ENCODE measurements at places on chromosomes 6 and 20.

DNA sequence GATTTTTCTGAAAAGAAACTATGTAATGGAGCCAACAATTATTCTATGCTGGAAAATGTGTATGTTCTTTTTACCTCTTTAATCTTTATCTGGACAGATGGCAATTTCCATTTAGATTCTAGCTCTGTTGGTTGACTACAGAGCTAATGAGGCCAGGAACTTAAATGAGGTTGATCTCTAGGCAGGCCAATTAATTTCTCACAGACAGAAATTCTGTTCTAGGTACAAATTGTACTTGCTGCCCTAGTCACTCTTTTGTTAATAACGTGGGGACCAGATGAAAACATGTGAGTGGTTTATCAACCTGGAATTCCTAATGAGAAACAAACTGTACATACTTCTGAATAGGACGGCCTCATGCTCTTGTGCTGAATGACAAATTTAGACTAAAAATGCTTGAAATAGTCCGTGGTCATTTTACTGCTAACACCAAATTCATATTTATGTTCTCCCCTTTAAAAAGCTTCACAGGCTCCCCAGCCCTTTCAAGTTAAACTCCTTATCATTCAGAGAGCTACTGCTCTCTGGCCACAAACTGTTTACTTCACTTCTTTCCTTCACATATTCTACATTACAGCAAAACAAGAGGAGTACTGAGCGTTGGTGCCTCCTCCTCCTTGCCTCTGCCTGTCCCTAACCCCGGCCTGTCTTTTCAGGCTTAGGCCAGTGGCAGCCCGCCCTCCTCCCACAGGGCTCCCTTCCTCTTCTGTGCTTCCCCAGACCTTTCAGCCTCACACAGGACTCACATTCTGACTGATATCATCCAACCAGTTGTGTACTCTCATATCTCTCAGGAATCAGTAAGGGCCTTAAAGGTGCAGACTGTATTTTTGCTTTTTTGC, 41.4 kb downstream of the DTNBP1 start:
- DNase-seq = peak; percentile 57

DNA sequence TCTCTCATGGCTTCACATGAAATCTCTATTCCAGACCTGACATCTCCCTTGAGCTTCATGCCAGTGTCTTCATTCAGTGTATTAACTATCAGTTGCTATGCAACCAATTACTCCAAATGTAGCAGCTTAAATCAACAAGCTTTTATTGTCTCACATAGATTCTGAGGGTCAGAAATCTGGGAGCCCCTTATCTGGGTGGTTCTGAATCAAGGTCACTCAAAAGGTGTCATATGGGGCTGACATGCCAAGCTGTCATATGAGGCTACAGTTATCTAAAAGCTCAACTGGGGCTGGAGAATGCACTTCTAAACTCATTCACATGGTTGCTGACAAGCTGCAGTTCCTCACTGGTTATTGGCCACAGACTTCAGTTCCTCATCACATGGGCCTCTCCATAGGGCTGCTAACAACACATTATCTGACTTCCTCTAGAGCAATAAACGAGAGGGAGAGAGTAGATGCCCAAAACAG, 7.3 kb upstream of the CGA start:
- no peak for DNase-seq

DNA sequence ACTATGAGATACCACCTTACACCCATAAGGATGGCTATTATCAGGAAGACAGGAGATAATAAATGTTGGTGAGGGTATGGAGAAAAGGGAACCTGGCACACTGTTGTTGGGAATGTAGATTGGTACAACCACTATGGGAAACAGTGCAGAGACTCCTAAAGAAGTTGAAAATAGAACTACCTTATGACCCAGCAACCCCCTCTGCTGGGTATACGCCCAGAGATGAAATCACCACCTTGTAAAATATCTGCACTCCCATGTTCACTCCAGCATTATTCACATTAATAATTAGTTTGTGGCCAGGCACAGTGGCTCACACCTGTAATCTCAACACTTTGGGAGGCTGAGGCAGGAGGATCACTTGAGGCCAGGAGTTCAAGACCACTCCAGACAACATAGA, 26.8 kb downstream of the ZBTB9 start:
- DNase-seq = no peak

DNA sequence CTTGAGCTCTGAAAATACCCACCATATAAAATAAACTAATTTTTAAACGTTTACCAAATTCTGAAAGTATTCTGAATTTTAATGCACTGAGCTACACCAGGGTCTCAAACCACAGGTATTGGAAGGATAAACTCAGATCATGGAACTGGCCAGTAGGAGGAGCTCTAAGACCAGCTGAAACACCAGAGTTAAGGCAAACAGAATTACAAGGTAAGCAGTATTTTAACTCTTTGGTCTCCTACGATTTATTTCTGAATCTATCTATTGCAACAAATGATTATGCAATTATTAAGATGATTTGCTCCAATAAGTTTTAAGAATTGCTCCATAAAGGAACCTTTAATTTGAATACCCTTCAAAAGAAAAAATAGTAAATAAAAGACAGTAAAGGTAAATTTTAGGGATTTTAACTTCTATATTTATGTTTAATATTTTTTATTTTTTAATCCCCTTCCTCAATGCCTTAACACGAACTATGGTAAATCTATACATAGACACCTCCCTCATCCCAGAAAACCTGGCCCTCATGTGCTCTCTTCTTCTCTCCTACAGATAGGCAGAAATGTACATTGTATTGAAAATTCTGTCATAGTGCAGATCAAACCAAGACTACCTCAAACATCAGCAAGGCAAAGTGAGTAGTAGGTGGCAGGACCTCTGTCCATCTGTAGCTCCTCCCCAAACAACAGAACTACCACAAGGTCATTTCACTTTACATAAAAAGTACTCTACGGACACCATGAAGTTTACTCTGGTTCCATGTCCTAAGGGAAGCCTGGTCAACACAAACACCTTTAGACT, 58.4 kb downstream of the SMLR1 start:
- peak; percentile 85 for DNase-seq

GRCh38 chr6:42436825-42437224, 14.9 kb downstream of the TRERF1 start:
- no peak for DNase-seq

- DNase-seq = peak; percentile 90
Observed at GRCh38 chr6:157323966-157324300, 614 bp upstream of the TMEM242 start.

- DNase-seq = no peak
Observed at GRCh38 chr6:166304106-166304505, 4.1 kb downstream of the PRR18 start.

- no peak for DNase-seq
Observed at GRCh38 chr6:92714346-92714745, 705.0 kb downstream of the EPHA7 start.

DNA sequence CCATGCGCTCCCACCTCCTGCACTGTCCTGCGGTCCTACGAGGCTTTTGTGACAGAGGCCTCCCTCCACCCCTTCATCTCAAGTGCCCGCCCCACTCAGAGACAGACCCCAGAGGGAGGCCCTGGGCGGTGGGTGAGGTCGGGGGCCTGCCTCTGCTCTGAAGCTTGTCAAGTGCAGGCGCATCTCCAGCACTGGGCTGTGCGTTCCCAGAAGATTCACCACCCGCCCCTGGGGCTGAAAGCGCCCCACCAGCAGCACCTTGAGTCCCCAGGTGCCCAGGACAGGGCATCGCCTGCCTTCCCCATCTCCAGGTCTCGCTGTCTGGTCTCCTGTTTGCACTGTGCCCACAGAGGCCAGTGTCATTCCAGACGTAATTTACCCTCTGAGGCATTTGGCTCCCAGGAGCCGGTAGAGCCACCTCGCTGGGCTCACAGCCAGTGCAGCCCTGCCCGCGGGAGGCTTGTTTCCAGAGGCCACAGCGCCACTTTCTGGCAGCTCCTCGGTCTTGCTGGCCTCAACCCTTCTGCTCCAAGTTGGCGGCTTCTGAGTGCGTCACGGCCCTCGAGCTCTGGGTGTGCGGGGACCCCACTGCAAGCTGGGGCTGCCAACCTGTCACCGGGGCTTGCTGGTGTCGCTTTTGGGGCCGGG, 191.1 kb downstream of the TAF4 start:
- DNase-seq = no peak

DNA sequence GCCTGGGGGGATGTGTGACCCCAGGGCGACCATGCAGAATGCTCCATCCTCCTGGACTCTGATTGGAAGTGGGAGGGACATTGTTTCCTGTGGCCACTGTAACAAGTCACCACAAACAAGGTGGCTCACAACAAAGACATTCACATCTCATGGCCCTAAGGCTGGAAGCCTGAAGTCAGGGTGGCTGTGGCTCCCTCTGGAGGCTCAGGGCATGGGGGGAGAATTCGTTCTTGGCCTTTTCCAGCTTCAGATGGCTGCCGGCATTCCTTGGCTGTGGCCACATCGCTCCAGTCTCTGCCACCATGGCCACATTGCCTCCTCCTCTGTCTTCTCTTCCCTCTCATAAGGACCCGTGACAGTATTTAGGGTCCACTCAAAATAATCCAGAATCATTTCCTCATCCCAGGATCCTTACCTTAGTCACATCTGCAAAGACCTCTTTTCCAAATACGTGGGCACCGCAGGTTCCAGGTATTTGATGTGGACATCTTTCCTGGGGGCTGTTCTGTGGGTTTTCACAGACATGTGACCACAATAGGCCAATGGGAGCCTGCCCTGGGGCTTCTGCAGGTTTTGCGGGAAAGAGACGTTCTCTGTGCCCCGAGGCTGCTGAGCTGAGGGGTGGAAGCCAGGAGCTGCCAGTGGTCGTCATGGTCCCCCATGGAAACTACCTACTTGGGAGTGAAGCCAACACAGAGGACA, 249.3 kb downstream of the PREX1 start:
- no peak for DNase-seq

DNA sequence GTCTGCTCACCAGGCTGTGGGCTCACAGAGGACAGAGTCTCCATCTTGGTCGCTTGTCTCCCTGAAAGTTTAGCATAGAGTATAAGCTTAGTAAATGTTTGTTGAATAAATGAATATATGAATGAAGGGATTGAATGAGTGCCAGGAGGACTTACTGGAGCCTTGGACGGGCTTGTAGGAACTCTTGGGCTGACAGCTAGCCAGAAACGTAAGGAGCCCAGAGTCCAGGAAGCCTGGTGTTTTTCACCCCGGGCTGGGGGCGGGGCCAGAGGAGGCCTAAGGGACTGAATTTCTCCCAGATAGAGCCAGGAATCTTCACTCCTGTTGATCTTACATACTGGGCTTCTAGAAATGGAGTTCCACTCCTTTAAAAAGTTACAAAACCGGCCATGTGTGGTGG, 68.5 kb upstream of the SRSF6 start:
- DNase-seq = no peak

- DNase-seq = no peak
Observed at GRCh38 chr6:149965194-149966020, 1.7 kb downstream of the ULBP1 start.

GRCh38 chr6:46042355-46042999, 26.8 kb upstream of the CLIC5 start:
- peak; percentile 65 for DNase-seq

GRCh38 chr6:14671261-14671681, 553.7 kb downstream of the CD83 start:
- DNase-seq = peak; percentile 94

DNA sequence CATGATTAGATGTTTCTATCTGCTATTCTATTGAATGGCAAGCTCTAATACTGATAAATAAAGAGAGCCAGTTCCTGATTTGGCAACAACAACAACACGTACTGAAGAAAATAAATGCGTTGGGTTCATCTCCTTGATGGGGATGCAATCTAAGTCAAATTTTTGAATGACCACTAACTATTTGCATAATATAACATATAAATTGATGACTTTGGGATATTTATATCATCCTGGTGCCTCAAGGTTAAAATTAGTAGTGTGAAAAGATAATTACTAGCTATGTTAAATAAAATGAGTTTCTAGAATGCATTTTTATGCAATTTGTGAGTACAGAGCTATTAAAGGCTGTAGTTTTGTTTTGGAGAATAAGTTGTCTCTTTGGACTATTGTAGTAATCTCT, 896.4 kb downstream of the KIF16B start:
- no peak for DNase-seq

DNA sequence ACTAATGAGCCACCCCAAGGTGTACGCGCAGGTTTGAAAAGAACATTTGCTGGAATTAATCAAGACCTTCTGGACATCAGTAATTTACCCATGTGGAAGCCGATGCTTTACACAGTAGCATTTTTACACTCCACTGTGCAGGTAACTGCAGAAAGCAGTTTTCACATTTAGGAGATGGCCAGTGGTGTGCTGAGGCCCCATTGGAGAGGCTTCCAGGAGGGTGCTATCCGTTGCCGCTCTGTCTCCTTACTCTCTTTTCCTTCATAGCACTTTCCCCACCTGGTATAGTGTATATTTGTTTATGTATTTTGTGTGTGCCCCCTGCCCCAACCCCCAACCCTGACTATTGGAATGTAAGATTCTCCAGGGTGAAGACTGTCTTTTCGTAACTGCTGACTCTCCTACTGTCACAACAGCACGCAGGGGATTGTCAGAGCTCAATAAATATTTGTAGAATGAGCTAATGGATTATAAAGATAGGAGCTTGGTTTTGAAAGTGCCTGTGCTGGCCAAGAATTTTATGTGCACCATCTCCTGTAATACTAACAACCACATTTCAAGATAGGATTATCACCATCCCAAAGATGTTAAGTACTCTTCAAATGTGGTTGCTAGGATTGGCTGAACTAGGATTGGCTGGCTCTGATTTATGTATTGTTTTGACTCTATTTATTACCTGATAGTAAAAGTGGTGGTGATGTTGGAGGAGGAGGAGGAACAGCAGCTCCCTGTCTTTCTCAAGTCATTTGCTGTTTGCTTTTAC, 74.0 kb upstream of the GLP1R start:
- DNase-seq = no peak

DNA sequence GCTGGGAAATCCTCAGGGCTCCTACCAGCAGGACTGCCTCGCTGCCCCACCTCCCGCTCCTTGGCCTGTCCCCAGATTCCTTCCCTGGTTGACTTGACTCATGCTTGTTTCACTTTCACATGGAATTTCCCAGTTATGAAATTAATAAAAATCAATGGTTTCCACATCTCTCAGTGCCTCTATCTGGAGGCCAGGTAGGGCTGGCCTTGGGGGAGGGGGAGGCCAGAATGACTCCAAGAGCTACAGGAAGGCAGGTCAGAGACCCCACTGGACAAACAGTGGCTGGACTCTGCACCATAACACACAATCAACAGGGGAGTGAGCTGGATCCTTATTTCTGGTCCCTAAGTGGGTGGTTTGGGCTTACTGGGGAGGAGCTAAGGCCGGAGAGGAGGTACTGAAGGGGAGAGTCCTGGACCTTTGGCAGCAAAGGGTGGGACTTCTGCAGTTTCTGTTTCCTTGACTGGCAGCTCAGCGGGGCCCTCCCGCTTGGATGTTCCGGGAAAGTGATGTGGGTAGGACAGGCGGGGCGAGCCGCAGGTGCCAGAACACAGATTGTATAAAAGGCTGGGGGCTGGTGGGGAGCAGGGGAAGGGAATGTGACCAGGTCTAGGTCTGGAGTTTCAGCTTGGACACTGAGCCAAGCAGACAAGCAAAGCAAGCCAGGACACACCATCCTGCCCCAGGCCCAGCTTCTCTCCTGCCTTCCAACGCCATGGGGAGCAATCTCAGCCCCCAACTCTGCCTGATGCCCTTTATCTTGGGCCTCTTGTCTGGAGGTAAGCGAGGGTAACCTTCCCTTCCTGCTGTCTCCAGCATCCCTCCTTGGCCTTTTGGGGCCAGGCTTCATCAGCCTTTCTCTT, at the start of gene CFB:
Gene CFB (plus strand): TSS at position 589 of the 863 bp plus-strand sequence. CDS start 127 bp downstream, at position 716.
- DNase-seq = no peak

Data from cardiac muscle cell (in vitro differentiated cells and primary cell).